SHP77 treated with DMSO at 0.1 percent for 48 hours (cell line): ENCODE measurements at places on chromosomes 16 and 17.
A peak's percentile ranks its signal among the peaks of the same experiment; 100 is the strongest.

- DNase-seq: no peak
These were observed 1.2 kb downstream of the ATP6V0A1 start for GRCh38 chr17:42459801-42460281.

- DNase-seq: no peak
These were observed 11.3 kb downstream of the NAT9 start for GRCh38 chr17:74764751-74765286.

DNA sequence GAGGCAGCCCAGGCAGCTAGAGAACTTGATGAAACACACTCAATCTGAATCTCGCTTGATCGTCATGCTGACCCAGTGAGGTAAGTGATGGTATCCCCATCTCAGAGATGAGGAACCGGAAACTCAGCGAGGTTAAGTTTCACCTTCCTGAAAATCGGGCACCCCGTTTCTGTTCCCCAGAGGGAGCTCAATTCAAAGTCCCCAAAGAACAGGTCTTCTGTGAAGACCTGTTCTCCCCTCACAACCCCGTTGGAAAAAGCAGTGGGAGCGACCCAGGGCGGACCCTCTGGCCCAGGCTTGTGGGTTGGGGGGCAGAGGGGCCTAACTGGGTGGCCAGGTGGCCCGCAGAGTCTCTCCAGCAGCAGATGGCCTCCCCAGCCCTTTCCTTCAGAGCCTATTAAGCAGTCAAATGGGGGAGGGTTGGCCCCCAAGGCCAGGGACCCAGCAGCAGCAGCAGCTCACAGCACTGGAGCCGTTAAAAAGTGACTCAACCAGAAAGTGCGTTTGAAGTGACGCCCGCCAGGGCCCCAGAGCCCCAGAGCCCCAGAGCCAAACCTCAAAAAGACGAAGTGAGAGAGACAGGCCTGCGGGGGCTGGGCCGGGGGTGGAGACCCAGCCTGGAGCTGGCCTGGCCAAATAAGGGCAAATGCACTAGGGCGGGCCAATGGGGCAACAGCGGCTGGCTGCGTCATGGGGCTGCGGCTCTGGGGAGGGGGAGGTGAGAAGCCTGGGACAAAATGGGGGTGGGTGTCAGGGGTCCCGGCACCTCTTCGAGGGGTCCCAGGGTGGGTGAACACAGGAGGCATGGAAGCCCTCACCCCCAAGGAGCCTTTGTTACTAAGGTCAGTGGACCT is 9.2 kb upstream of the TSPOAP1 start:
- no peak for DNase-seq

GRCh38 chr17:42019509-42020404 is at the start of gene NKIRAS2:
NKIRAS2 (plus strand) TSS chr17:42020090; CDS start chr17:42021578, 1,488 bp downstream.
- DNase-seq: peak; percentile 78

DNA sequence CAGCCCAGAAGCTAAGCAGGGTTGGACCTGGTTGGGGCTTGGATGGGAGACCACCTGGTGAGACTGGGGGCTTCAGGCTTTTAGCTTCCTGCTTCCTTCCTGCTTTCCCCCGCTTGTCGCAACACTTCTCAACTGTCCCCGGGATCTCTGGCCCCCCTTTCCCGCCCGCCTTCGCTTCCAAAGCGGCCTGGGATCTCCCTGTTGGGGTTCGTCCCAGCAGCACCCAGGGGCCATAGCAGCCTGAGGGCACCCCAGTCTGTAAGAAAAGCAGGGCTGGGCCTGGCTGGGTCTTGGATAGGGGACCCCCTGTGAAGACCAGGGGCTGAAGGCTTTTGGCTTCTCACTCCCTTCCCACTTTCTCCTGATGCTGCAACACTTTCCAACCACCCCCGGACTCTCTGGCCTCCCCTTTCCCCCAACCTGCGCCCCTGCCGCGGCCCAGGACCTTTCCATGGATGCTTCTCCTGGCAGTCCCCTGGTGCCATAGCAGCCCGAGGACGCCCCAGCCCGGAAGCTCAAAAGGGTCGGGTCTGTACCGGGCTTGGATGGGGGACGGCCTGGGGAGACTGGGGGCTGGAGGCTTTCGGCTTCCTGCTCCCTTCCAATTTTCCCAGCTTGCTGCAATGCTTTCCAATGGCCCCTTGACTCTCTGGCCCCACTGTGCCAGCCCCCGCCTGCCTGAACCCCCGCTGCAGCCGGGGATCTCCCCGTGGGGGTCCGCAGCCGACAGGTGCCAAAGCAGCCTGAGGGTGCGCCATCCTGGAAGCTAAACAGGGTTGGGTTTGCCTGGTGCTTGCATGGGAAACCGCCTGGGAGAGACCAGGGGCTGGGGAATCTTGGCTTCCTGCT is 2276.2 kb downstream of the TP53TG3F start:
- no peak for DNase-seq

DNA sequence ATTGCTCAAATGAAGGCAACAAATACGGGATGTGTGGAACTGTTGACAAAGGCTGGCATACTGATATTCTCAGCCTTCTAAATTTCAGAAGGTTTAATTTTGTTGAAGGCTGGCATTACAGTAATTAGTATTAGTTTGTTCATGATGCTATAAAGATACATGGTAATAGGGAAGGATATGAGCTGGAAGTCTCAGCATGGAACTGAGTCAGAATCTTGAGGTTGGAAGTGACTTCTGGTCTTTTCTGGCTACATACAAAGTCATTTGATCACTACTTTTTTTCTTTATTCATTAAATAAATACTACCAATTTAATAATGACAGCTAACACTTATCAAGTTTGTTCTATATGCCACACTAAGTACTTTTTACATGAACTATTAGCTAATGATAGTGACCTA is 22.6 kb downstream of the RABEP1 start:
- DNase-seq: no peak

DNA sequence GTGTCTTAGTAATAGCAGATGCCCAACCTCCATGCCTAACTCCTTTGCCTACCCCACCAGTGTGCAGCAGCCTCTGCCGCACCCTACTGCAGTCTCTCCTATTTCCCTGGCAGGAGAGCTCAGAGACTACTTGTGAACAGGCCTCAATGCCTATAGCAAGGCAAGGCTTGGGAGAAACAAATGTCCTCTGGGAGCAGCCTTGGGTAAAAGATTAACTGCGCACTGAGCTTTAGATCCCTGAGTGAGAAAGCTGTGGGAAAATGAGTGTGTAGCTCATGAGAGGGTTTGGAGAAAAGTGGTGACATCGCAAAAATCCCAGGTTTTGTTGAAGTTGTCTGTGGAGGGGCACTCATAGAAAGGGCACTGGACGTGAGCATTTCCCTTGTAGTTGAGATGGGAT is 335.8 kb downstream of the WWOX start:
- no peak for DNase-seq

- no peak for DNase-seq
These were observed 32.7 kb downstream of the BMERB1 start for GRCh38 chr16:15466886-15467781.

- DNase-seq: no peak
These were observed 2.5 kb upstream of the PYY start for GRCh38 chr17:43956222-43956621.

- DNase-seq: no peak
These were observed 153.9 kb upstream of the CACNG3 start for GRCh38 chr16:24102209-24102660.

- no peak for DNase-seq
These were observed 279.0 kb downstream of the PMP22 start for GRCh38 chr17:14986127-14986526.

GRCh38 chr17:35171834-35172233 is 22.4 kb downstream of the SLC35G3 start:
- DNase-seq: no peak

GRCh38 chr16:635573-636205 is 416 bp downstream of the METTL26 start:
- DNase-seq: no peak

- no peak for DNase-seq
These were observed 17.8 kb upstream of the CRK start for GRCh38 chr17:1473841-1474240.

GRCh38 chr17:35584061-35584460 is 3.1 kb upstream of the AP2B1 start:
- no peak for DNase-seq

GRCh38 chr17:77499699-77500435 is 359.1 kb downstream of the SEC14L1 start:
- DNase-seq: no peak

- DNase-seq: no peak
These were observed 35.0 kb downstream of the SNX29 start for GRCh38 chr16:12011565-12011964.

GRCh38 chr17:63446753-63447470 is 806 bp upstream of the CYB561 start:
- DNase-seq: peak; percentile 52

DNA sequence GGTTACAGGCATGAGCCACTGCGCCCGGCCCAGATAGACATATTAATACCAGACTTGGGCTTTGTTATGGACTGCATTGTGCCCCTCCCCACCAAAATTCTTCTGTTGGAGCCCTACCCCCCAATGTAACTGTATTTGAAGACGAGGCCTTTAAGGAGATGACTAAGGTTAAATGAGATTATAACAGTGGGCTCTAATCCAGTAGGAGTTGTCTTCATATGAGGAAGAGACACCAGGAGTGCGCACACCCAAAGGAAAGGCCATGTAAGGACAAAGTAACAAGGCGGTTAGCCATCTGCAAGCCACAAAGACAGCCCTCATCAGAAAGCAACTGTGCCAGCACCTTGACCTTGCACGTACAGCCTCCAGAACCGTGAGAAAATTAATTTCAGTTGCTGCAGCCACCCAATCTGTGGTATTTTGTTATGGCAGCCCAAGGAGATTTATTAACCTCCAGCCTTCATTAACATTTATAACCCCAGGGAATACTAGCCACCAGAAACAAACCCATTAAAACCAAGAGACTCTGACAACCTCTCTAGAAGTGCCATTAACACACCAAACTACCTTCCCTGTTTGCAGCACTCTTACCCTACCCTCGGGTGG is 107.6 kb downstream of the TTC19 start:
- DNase-seq: no peak

DNA sequence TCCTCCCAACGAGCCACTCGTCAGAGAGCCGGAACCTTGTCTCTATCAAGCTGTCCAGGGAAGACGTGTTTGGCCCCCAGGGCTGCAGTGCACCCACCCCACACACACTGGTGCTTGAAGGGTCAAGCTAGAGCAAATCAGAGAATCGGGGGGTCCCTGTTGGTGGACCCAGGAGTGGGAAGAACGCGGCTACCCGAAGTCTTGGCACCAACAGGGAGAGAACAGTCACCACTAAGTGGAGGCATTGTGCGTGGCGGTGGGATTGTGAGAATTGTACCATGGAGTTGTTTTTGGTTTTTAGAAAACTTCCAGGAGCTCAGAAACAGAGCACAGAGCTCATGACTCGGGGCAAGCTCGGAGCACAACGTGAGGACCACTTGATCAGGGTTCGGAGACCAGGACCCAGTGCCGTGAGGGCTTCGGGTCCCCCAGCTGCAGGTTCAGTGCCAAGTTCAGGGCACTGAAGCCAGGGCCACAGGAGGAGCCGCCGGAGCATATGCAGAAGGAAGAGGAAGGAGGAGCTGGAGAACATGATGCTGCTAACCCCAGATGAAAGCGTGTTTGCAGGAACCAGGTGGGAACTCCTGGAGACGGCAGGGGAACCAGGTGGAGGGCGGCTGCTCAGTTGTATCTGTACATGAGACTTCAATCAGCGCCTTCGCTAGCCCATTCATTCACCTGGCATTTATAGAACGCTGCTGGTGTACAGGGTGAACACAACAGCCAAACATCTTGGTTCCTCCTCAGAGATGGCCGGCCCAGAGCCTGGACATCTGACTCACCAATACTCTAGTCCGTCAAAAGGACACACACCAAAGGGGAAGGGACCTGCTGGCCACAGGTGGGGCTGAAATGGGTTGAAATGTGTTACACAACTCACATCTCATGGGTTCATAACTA is 42.8 kb downstream of the METRNL start:
- no peak for DNase-seq

DNA sequence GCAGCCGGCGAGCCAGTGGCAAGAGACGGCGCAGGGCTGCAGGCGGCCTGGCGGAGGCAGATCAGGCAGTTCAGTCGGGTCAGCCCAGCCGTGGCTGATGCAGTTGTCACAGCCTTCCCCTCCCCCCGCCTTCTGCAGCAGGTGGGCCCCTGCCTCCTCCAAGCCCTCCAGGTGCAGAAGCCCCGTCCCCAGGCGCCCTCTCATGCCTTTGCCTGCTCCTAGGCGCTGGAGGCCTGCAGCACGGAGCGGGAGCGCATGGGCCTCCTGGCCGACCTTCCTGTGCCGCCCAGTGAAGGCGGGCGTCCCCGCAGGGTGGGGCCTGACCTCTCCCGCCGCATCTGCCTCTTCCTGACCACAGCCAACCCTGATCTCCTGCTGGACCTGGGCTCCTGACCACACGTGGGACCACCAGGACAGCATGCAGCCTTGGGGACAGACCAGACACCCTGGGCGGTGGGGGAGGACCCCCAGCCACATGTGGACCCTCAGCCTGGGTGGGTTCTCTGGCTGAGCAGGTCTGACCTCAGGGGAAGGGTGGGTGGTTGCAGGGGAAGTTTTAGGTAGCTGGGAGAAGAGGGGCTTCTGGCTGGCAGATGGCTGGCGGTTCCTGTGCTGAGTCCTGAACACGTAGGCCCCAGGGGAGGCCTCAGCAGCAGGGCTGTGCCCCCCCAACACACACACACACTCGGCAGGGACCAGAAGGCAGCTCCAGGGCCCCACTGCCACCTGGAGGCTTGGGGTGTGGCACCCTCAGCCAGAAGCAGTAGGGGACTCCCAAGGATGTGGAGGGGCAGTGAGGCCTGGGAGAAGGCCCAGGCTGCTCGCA is 3.1 kb upstream of the MRPS34 start:
- no peak for DNase-seq

GRCh38 chr17:50029185-50029584 is 26.7 kb upstream of the ITGA3 start:
- no peak for DNase-seq

- no peak for DNase-seq
These were observed 9.1 kb upstream of the TMEM100 start for GRCh38 chr17:55731586-55732250.

GRCh38 chr16:56191156-56191815 is at the start of gene GNAO1:
GNAO1 (plus strand) TSS chr16:56191489; CDS start chr16:56192236, 747 bp downstream.
- DNase-seq: peak; percentile 53

- DNase-seq: no peak
These were observed 17.9 kb upstream of the TRPV3 start for GRCh38 chr17:3575511-3575910.

GRCh38 chr17:32341857-32342602 is at the start of gene C17orf75:
C17orf75 (minus strand) TSS chr17:32342173; CDS start chr17:32342139, 34 bp downstream.
- DNase-seq: peak; percentile 55

DNA sequence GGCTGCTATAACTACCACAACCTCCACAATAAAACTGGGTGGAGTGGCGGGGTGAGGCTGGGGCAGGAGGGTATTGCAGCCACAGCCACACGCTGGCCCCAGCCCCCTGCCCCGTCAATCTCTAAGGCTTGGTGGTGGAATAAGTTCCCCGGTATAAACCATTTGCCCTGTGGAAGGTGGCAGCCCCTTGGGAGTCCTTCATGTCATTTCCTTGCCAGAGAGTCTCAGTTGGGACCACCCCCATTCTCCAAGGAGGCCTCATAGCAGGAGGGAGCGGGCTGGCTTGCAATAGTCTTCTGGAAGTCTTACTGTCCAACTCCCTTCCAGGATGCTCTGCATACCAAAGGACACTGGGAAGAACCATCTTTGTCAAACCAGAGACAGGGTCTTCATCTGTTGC is 19.4 kb downstream of the CD300A start:
- DNase-seq: no peak

- no peak for DNase-seq
These were observed 104.4 kb upstream of the CACNG5 start for GRCh38 chr17:66730461-66730923.

GRCh38 chr17:49928126-49928800 is 40.7 kb upstream of the DLX4 start:
- no peak for DNase-seq
